Fibroblast of skin of right quadriceps (primary cell): ENCODE measurements at places on chromosomes 5 and 9.

DNA sequence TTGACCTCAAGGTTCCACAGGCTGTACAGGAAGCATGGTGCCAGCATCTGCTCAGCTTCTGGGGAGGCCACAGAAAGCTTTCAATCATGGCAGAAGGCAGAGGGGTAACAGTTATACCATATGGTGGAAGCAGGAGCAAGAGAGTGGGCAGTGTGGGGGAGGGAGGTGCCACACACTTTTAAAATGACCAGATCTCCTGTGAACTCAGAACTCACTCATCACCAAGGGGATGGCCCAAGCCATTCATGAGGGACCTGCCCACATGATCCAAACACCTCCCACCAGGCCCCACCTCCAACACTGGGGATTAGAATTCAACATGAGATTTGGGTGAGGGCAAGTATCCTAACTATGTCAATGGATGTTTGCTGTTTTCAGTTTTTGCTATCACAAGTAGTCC lies 16.2 kb downstream of the CYFIP2 start:
- DNase-seq = no peak

DNA sequence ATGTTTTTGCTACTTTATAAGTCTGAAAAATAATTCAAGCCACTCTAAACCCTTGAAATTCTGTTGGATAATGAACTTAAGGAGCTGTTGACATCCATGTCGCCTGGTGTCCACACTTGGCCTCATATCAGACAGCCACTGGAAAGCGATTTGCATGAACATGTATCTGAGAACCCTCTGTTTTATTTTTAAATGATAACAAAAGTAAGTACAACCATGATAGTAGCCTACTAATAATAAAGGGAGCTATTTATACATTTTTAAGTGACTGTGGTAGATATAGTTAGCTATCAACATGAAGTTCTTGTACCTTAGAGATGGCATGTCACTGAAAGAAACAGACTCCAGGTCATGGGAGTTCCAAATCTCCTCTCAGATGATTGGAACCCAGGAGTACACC lies 53.3 kb downstream of the PLCXD3 start:
- DNase-seq = no peak

DNA sequence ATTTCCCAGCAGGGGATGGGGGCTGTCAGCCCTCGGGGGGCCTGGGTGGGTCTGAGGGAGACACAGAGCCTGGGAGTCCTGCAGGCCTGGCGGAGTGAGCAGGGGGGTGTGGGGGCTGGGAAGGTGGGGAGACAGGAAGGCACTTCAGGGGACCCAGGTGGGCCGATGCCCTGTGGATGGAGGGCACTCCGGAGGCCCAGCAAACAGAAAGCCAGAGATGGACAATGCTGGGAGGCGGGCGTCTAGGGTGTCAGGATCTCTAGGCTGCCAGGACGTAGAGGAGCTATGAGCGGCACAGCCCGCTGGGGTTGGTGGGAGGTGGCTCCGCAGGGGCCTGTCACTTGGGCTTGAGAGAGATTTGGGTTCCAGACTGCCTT lies 87.6 kb upstream of the COL5A1 start:
- no peak for DNase-seq

GRCh38 chr5:153404747-153405146 lies 85.7 kb upstream of the GRIA1 start:
- DNase-seq = no peak

GRCh38 chr9:128275198-128276007 lies at the start of gene GOLGA2:
Gene GOLGA2 (minus strand): TSS chr9:128276007. CDS start chr9:128275976, 31 bp downstream.
- DNase-seq = peak; percentile 65

DNA sequence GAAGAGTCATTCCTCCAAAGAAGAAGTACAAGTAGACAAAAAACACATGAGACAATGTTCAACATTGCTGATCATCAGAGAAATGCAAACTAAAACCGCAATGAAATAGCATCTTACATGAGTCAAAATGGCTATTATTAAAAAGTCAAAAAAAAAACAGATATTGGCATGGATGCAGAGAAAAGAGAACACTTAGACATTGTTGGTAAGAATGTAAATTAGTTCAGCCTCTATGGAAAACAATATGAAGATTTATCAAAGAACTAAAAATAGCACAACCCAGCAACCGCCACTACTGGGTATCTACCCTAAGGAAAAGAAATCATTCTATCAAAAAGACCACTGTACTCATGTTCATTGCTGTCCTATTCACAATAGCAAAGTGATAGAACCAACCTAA lies 157.5 kb downstream of the CHSY3 start:
- DNase-seq = no peak

DNA sequence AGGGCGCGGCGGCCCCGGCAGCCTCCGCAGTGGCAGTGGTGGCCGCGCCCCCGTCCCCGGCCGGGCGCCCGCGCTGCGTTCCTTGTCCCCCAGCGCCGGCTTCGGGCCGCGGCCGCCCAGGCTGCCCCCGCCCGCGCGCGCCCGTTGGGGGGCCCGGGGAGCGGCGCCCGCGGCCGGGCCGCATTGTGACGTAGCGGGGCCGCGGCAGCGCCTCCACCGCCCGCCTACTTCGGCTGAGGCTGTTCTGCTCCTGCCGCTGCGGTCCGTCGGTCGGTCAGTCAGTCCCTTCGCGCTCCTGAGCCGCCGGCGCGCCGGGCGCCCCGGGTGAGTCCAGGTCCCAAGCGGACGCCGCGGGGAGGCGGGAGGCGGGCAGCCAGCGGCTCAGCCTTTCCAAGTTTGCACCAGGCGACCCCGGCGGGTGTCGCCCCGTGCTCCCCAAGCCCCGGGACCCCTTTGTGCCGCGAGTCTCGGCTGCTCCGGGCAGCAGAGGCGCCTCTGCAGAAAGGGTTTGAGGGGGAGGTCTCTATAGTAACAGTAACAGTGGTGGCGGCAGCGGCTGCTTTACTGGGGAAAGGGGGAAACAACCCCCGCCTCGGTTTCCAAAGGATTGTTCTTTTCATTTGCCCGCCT lies at the start of gene SNCAIP:
TSS of gene SNCAIP (plus strand) at position 277 of the 630 bp plus-strand sequence. CDS start 78,898 bp downstream, outside the sequence.
- peak; percentile 47 for DNase-seq

DNA sequence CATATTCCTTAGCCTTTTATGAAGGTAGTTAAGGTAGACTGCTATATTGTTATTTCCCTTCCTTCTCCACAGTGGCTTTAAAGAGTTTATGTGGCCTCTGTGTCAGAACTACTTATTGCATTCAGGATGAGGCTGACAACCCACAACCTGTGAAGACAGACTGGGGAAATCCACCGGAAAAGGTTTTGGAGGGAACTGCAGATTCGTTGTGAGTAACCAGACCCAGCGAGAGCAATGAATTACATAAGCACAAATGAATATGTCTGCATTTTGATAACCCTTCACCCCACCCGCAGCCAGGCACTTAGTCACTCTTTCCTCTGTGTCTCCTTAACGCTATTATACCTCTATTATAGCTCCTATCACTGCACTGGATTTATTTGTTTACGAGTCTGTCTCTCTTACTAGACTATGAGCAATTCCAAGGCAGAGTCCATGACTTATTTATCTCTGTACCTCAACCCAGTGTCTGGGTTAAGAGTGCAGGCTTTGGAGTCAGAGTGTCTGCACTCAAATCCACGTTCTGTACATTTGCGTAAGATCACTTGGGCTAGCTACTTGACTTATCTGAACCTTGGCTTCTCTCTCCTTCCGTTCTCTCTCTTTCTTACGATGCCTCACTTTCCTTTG lies 19.2 kb downstream of the KCTD16 start:
- peak; percentile 82 for DNase-seq

GRCh38 chr9:16575142-16575985 lies 295.1 kb downstream of the BNC2 start:
- DNase-seq = no peak

DNA sequence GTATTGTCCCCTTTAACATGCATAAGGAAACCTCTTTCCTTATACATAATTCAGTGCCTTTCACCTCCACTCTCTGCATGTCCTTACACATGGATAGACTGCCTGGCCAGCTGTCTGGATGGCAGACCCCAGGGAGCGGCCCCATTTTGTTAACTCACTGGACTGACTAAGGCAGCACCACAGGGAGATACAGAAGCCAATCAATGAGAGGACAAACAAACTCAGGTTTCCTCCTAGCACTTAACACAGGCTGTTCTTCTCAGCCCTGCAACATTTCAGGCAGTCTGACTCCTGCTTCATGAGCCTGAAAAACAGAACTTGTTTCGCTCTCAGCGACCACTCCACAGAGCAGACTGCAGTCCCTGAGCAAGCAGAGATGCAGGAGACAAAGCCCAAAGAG lies 135.4 kb upstream of the RASEF start:
- DNase-seq = no peak

DNA sequence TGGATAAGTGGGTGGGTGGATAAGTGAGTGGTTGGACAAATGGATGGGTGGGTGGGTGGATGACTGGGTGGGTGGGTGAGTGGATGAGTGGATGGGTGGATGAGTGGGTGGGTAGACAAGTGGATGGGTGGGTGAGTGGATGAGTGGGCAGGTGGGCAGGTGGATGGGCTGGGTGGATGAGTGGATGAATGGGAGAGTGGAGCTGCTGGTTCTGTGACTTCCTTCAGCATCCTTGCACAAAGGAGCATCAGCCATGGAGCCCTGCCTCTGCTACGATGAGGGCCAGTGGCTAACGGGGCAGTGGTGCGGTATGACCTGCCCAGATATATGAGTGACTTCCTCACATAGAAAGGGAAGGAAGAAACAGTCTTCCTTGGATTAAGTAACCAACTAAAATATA lies 398.7 kb upstream of the IRX4 start:
- DNase-seq = no peak

- no peak for DNase-seq
Observed at GRCh38 chr5:13357929-13358328, 586.6 kb downstream of the DNAH5 start.

GRCh38 chr9:80061940-80062339 lies 490.2 kb downstream of the TLE4 start:
- DNase-seq = peak; percentile 95

GRCh38 chr9:116182876-116183275 lies 29.3 kb downstream of the PAPPA start:
- no peak for DNase-seq

GRCh38 chr5:14122089-14122488 lies 21.1 kb upstream of the TRIO start:
- no peak for DNase-seq

- no peak for DNase-seq
Observed at GRCh38 chr9:82421498-82421897, 432.9 kb downstream of the SPATA31D1 start.

GRCh38 chr5:172835994-172836356 lies 1.9 kb downstream of the ERGIC1 start:
- no peak for DNase-seq

DNA sequence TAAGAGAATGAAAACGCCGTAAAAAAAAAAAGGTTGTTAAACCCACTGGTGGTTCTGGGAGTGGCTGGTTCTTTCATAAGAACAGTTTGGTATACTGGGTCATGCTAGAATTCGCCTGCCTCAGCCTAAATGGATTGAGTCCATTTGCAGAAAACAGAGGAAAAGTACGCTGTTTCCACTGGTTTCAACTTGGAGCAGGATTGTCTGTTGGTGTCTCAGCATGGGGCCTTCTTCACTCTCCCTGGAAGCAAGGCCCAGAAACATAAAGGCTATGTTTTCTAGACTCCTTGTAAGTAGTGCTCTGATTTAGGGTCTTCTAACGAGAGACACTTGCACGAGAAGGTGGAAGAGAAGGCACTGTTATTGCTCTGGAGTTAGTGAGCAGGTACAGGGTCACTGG lies 116.9 kb upstream of the MTAP start:
- DNase-seq = no peak

DNA sequence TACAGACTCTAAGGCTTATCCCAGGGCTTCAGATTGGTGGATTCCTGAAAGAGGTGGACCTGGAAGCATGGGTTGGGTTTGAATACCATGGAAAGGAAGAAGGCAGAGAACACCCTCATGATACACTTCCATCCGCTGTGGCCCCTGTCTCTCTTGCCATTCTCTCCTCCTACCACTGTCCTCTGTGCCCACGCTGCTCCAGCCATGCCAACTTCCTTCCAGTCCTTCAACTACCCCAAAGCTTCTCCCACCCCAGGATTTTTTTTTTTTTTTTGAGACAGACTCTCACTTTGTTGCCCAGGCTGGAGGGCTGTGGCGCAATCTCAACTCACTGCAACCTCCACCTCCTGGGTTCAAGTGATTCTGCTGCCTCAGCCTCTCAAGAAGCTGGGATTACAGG lies 1.7 kb upstream of the SPARC start:
- no peak for DNase-seq

GRCh38 chr5:135025730-135026644 lies 8.0 kb downstream of the PITX1 start:
- no peak for DNase-seq

- no peak for DNase-seq
Observed at GRCh38 chr5:100877274-100877673, 25.8 kb downstream of the ST8SIA4 start.

DNA sequence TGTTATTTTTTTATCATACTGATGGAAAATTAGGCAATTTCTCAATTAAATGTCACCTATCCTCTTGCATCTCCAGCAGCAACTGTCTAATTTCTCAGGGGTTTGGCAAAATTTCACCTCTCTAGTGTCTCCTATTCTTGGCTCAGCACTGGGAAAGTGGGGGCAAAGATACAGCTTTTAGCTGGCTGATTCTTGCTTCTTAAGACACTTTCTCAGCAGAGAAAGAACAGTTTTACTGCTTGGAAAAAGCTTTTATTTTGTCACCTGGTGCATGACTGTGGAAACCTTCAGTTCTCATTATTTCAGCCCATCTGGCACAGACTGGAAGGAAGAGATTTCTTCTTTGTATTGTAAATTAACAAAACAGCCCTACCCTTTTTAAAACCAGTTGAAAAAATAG lies 283.6 kb upstream of the SGCD start:
- DNase-seq = no peak

- no peak for DNase-seq
Observed at GRCh38 chr5:123907349-123907748, 395.4 kb downstream of the CSNK1G3 start.
